ENCODE measurements at places on chromosomes 12 and 14.
A peak's percentile ranks its signal among the peaks of the same experiment; 100 is the strongest.

DNA sequence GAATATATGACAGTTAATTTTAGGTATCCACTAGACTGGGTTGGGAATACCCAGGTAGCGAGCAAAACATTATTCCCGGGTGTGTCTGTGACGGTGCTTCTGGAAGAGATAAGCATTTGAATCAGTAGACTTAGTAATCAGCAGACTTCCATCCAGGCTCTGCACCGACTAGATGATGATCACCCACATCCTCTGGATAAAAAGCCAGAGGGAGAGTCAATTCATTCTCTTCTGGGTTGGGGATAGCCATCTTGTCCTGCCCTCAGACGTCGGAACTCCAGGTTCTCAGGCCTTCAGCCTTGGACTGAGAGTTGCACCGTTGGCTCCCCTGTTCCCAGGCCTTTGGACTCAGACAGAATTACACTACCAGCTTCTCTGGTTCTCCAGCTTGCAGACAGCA, 168.0 kb downstream of the PHLDA1 start:
- DNase-seq = no peak

GRCh38 chr12:120439646-120440247, 1.8 kb downstream of the COX6A1 start:
- DNase-seq = no peak

DNA sequence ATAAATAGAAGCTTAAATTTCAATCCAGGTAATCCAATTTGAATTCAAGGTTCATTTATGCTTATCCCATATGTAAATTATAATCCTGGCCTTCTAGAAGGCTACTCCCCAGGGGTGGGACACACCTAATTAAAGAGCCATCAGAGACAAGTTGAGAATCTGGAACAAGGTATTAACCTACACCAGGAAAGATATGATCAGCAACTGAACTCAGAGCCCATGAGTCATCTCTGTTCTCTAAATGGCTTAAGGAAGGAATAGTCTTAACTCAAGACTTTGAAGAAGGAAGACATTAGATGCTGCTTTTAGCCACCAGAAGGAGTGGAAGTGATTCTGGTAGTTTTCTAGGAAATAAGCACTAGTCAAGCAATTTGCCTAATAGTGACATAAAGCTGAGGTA, 88.0 kb downstream of the KIF21A start:
- DNase-seq = no peak

GRCh38 chr12:74319886-74320285, 217.7 kb upstream of the ATXN7L3B start:
- no peak for DNase-seq

DNA sequence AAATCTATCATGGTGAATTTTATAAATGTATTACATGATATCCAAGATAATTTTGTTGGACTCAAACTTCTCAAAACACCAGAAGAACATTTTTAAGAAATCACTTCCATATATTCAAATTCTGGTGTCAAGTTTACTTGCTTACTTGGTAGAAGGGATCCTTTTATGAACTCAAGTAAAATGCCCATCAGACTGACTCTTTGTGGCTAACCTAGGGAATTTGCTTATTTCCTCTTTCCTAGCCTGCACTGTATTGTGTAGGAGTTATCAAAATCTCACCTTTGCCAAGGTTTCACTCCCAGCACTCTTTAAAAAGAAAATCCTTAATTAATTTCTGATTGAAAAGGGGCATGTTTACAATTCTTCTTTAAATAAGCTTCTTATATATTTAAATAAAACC, 196.5 kb downstream of the DUSP6 start:
- DNase-seq = no peak

DNA sequence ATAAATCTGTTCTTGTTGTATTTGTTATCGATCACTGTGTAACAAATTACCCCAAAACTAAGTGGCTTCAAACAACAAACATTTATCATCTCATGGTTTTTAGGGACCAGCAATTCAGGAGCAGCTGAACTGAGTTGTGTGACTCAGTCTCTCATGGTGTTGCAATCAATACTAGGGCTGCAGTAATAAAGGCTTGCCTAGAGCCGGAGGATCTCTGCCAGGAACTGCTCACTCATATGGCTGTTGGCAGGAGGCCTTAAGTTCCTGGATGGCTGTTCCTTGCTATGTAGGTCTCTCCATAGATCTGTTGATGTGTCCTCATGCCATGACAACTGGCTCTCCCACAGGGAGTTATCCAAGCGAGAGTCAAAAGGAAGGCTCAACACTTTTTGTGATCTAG, 3.8 kb upstream of the PSMC6 start:
- DNase-seq = peak; percentile 90

- no peak for DNase-seq
These were observed 46.2 kb downstream of the BCAT1 start for GRCh38 chr12:24902511-24903328.

GRCh38 chr12:115710104-115710564, 567.4 kb downstream of the MED13L start:
- peak; percentile 42 for DNase-seq

- DNase-seq = no peak
These were observed 279.9 kb downstream of the FBXL14 start for GRCh38 chr12:1314523-1314922.

GRCh38 chr12:48812389-48812788, 5.9 kb upstream of the CACNB3 start:
- DNase-seq = no peak

- no peak for DNase-seq
These were observed 7.6 kb downstream of the EGLN3 start for GRCh38 chr14:33943096-33943883.

DNA sequence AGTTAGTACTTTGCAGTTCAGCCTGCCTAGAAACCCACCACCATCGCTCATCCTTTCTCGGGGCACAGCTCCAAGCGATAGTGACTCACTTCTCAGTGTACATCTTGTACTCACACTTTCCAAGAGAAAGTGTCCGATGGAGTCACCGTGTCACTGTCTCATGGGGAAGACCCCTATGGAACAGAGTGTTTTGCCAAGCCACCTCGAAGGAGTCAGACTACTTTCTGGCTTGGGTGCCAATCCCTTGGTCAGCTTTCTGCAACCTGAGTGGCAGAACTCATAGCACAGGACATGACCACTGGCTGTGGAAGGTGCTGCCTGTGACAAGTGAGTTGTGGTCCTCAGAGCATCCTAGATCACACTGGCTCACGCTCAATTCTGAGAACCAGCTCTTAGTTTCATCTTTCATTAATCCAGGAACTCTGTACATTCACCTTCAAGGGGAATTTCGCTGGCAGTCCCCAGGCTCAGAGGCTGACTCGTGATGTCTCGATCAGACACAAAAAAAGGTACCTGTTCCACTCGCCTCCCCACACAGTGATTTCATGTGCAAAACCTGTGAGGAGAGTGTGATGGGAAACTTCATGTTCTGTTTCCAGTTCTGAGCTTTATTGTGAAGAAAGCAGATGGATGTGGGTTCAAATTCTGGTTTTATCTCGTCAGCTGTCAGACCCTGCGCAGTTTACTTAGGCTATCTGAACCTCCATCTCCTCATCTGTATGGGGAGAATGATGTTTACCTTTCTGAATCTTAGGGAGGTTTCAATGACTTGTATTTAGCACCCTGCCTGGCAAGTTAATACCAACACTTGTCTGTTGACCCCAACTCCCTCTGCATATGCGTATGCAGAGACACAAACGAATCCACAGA, 127.3 kb upstream of the CCND2 start:
- no peak for DNase-seq

GRCh38 chr12:25992026-25992782, 33.7 kb downstream of the RASSF8 start:
- no peak for DNase-seq

- DNase-seq = no peak
These were observed 1.5 kb downstream of the RAP1B start for GRCh38 chr12:68612202-68612601.

DNA sequence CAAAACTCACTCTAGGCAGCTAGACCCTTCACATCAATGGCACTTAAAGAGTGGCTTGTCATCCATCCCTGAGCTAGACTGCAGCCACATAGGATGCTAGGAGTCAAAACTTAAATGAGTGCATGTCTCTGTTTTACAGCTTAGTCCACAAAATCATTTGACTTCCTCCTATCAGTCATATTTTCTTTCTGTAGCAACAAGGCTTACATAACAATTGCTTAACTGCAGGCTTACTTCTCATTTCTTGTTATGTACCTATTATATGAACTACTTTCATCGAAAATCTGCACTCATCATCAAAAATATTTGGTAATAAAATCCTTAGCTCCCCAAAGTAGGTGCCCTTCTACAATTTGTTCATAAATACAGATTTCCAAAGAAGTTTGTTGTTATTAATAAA, 30.1 kb downstream of the CLEC1A start:
- DNase-seq = no peak

- DNase-seq = no peak
These were observed 154.4 kb downstream of the FUT8 start for GRCh38 chr14:65566820-65567522.

DNA sequence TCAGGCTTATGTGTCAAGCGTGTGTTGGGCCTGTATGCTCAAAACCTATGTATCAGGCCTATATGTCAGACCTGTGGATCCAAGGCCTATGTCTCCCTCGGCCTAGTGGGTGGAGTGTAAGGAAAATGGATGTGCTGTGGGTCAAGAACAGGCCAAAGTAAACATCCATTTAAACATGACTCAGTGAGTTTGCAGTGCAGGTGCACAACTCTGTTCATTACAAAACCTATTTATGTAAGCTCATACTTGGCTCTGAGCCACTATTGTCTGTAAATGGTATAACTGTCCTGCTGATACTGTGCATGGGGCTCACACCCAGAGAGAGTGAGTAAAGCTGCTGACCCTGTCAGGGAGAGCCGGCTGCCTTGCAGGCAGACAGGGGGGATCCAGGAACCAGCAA, 249.7 kb upstream of the AVPR1A start:
- DNase-seq = no peak

GRCh38 chr12:95240556-95240955, 22.9 kb downstream of the VEZT start:
- DNase-seq = no peak

DNA sequence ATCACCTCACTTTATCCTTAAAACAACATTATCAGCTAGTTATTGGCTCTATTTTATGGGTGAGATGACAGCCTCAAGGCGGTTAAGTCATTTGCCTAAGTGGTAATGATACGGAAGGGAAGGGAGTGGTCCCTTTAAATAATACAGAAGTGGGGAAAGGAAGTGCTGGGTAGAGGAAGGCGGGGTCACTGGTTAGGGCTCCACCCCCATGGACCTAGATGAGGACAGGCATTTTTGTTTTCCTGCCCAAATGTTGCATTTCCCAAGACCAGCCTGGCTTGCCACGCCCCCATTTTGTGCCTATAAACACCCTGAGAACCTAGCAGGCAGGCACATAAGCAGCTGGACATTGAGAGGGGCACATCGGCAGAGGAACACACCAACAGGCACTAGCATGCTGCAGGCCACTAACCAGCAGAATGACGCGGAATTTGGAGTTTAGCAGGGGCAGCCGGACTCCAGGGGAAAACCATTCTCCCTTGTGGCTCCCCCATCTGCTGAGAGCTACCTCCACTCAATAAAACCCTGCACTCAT, 100.9 kb downstream of the EPS8 start:
- no peak for DNase-seq

GRCh38 chr12:51188359-51189051, 15.6 kb upstream of the TFCP2 start:
- no peak for DNase-seq

- DNase-seq = peak; percentile 57
These were observed 196.2 kb upstream of the ARHGAP5 start for GRCh38 chr14:31880935-31881334.

GRCh38 chr12:64767495-64767894, 8.3 kb upstream of the GNS start:
- DNase-seq = no peak

DNA sequence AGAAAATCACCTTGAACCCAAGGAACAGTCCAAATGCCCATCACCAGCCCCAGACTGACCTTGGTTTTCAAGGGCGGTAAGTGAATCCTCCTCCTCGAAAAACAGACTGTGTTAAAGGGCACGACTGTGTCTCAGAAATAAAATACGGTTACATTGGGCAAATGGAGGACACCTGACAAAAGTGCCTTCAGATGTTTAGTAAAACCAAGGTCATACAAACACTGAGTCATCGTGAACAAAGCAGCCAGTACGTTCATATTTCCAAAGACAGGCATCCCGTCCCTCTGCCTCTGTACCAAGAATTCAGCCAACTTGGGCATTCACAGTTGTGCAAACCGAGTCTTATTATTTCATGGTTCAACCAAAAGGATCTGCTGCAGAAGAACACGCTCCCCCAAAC, 25.9 kb downstream of the FOXN3 start:
- no peak for DNase-seq

DNA sequence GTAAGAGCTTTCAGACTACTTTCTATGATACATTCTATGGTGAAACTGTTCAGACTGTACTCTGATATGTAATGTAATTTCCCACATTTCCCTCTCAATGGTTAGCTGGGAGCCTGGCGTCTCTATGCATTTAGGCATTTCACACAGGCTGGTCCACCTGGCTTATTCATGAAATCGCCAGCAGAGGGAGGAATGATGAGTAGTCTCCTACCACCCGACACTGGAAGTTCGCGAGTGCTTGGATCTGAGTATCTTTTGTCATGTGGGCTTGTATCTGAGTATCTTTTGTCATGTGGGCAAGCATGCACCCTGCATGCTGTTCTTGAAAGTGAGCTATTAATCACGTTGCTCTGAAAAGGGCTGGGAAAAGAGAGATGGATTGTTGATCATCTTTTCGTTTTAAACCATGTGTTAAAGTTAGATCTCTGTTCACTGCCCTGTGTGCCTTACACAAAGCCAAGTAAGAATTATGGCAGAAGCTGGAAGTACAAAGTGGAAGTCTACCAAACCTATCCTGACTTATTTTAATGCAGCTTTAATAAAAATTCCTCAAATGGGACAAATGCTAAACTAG, 235.0 kb downstream of the ATP23 start:
- no peak for DNase-seq

- no peak for DNase-seq
These were observed 161.0 kb downstream of the ALX1 start for GRCh38 chr12:85441025-85441424.

DNA sequence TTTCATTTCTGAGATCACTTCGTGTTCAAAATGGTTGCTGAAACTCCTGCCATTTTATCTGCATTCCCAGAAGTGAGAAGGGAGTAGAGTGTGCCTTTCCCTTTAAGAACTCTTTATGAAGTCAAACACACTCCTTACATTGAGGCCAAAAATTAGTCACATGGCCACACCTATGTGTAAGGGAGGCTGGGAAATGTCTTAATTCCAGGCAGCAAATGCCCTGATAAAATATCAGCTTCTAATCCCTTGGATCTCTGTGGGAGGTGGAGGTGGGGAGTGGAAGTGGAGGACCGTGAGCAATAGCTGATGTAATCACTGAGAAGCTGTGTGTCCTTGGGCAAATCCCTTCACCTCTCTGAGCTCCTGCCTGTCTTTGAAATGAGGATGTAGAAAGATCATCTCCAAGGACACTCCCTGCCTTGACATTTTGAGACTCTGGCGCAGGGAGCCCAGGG, 22.7 kb upstream of the ANKRD9 start:
- DNase-seq = no peak

DNA sequence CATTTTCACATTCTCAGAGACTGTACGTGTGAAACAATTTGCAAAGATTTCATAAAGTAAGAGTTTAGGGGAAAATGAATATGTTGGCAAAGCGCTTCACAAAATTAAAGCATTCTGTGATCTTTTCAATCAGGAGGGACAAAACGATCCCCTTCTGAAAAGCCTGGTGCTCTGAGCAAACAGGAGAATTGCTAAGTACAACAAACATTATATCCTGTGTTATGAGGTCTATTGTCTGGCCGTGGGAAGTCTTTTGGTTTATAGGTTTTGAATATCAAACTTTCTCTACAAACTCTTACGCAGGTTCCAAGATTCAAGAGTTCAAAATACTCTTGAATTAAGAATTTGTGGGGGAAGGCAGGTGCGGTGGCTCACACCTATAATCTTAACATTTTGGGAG, 7.2 kb upstream of the FOXN3 start:
- no peak for DNase-seq
